Frontal cortex (tissue), 4 donors: ENCODE measurements at places on chromosomes 12 and 14.

GRCh38 chr12:130651188-130651959 lies 64.7 kb downstream of the RIMBP2 start:
- no peak for DNase-seq

GRCh38 chr14:52259434-52259833 lies 8.1 kb upstream of the PTGDR start:
- DNase-seq: no peak

GRCh38 chr12:75774261-75775052 lies 257.1 kb downstream of the PHLDA1 start:
- no peak for DNase-seq

DNA sequence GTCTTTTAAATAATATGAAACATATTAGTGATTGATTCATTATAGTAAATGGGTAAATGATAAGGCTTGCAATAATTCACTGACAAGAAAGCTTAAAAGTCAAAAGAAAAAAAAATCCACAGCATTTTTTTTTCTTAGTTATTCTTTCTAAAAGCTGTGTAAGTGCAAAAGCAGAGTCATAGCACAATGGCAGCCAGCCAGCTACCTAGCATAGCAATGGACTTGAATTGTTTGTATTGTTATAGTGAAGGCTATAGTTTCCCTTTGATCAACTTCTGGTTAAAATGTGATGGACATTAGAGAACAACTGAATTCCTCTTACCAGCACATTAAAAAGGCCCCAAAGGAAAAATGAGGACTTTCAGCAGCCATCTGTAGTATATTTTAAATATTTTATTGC lies 232.1 kb downstream of the NAV3 start:
- no peak for DNase-seq

GRCh38 chr14:31128601-31129526 lies 78.7 kb downstream of the HECTD1 start:
- DNase-seq: no peak

DNA sequence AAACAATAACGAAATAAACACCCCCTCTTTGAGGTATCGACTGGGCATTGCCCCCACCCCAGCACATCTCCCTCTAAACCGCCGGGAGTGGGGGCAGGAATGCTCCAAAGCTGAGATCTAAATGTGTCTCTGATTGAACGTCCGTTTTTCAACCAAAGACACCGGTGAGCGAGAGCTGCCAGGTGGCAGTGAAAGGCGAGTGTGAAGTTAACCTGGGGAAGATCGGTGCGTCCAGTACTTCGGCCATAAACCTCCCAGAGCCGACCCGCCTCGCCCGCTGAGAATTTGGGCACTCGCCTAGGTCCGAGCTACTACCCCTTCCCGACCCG lies 625 bp downstream of the ANGEL1 start:
- no peak for DNase-seq

- no peak for DNase-seq
Observed at GRCh38 chr12:1630827-1631591, 2.0 kb downstream of the WNT5B start.

DNA sequence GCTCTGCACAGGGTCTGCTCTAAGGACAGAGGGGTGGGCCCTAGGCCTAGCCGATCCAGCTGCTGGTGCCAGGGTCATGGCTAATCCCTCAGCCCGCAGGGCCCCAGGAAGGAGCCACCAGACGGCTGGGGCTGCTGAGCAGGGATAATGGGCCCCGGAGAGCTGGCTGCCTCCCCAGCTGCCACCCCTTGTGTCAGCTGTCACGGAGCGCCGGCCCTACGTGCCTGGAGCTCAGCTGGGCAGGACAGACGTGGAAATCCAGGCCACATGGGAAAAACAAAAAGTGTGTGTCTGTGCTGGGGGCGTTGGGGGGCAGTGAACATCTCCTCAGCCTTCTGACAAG lies 36.2 kb downstream of the CHGA start:
- peak; percentile 67 for DNase-seq

GRCh38 chr12:87848248-87848868 lies 180.8 kb downstream of the C12orf50 start:
- peak; percentile 9 for DNase-seq

GRCh38 chr12:27246774-27247173 lies 2.7 kb downstream of the STK38L start:
- no peak for DNase-seq

- no peak for DNase-seq
Observed at GRCh38 chr12:70711831-70712230, 74.6 kb upstream of the PTPRB start.

GRCh38 chr12:45989721-45990467 lies 480 bp downstream of the SCAF11 start:
- peak; percentile 24 for DNase-seq

DNA sequence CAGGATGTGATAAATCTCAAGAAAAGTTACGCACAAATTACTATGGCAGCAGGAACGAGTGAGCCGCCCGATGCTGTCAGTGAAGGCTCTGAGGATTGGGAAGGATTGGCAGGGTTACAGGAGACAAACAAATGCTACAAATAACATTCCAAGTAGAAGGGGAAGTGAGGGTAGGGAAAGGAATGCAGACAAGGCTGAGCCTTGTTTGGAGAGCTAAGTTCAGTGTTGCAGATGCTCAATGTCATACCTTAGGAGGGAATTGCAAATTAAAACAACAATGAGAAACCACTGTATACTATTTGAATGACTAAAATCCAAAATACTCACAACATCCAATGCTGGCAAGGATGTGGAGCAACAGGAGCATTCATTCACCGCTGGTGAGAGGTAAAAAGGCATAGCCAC lies 1.3 kb downstream of the CLEC9A start:
- no peak for DNase-seq

GRCh38 chr12:101877806-101878242 lies 444 bp downstream of the DRAM1 start:
- DNase-seq: no peak

DNA sequence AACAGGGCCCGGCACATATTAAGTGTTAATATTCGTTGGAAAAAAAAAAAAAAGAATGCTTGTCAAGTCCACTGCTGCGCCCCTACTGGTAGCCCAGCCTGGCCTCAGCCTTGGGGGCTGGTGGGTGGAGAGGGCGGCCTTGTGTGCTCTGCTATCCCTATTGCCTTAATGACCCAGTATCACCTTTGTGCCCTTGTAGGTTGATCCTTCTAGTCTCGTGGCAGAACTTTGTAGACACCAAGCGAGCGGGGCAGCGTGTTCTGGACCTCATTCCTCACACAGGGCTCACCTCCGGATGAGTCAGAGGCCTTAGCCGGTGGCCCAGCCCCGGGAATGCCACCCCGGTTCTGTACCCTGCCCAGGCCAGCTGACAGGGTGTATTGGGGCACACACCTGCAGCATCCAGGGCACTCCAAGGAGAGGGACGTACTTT lies 1.8 kb upstream of the RCOR1 start:
- DNase-seq: no peak

- DNase-seq: no peak
Observed at GRCh38 chr12:60335745-60336144, 739.9 kb downstream of the SLC16A7 start.

DNA sequence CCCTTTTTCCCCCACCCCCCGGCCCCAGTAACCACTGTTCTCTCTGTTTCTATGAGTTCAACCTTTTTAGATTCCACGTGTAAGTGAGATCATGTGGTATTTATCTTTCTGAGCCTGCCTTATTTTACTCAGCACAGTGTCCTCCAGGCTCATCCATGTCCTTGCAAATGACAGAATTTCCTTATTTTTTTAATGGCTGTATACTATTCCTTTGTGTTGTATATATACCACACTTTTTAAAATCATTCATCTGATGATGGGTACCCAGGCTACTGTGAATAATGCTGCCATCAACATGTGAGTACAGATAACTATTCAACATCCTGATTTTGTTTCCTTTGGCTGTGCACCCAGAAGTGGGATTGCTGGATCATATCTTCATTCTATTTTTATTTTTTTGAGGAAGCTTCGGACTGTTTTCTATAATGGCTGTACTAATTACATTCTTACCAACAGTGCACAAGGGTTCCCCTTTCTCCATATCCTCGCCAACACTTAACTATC lies 54.7 kb downstream of the DDX51 start:
- DNase-seq: no peak

DNA sequence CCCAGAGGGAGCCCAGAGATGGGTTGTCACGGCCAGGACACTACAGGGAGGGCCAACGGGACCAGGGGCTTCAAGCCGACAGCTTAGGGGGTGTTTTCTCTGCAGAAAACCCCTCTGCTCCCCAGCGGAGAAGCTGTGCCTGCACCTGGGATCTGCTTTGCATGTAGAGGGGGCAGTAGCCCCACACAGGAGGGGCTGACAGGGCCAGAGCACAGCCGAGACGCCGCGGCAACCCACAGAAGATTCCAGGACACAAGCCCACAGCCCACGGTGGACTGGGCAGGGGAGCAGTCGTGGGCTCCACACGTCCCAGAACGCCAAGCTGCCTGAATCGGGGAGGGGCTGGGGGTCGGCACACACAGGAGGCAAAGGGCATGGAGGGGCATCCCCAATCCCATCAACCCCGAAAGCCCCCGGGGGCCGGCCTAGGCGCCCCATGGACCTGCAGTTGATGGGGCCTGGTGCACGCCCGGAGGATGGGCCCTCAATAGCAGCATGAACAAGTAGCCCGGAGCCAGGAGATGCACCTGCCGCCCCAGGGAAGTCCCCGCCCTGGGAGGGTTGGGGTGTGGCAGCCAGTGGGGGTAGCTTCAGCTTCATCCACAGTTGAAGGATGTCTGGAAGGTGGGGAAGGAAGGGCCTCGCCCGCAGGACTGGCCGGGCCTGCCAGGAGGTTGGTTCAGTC lies 30.5 kb upstream of the TMEM179 start:
- no peak for DNase-seq

DNA sequence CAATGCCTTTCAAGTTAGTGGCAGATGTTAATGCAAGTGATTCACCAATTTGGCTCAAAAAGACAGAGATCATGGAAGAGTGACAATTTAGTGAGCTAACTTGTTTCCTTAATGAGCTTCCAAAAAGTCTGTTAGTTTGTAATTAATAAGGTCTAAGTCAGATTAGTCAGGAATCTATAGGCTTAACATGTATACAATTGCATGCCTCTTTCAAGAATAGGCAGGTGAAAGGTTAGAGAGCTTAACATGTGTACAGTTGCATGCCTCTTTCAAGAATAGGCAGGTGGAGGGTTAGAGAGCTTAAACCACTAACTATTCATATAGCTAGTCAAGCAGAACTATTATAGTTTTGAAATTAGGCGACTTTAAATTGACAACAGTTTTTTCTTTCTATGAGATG lies 663.8 kb downstream of the C12orf50 start:
- no peak for DNase-seq

DNA sequence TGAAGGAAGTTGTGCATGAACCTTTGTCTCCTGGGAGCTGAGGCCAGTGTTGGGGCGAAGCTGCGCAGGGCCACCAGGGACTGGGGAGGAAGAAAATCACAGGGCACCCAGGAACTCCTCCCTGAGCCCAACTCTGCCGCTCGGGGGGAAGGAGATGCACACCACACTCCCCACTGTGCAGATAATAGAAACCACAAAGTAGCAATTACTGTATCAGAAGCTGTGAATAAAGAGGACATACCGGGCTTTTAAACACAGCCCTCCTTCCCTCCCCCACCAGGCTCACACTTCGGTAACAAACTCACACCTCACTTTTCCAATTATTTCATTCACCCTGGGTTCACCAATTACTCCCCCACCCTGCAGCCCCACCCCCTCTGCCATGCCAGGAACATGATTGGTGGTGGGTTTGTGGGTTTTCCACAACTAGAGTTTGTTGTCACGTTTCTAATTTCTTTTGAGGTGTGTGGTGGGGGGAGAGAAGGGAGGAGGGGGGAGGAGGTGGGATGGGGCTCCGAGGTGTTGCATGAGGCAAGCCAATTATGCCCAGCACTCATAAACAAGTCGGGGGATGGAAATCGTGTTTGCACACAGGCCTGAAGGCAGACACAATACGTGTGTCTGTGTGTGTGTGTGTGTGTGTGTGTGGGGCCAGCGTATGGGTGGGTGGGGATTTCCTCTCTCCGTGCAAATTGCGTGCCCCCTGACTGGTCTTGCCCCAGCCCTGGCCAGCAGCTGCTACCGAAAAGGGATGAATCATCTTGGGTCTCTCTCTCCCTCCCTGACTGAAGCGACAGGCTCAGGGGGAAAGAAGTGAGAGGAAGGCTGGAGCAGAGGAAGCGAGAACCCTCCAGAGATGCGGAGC lies 103.3 kb downstream of the RBM19 start:
- DNase-seq: no peak

DNA sequence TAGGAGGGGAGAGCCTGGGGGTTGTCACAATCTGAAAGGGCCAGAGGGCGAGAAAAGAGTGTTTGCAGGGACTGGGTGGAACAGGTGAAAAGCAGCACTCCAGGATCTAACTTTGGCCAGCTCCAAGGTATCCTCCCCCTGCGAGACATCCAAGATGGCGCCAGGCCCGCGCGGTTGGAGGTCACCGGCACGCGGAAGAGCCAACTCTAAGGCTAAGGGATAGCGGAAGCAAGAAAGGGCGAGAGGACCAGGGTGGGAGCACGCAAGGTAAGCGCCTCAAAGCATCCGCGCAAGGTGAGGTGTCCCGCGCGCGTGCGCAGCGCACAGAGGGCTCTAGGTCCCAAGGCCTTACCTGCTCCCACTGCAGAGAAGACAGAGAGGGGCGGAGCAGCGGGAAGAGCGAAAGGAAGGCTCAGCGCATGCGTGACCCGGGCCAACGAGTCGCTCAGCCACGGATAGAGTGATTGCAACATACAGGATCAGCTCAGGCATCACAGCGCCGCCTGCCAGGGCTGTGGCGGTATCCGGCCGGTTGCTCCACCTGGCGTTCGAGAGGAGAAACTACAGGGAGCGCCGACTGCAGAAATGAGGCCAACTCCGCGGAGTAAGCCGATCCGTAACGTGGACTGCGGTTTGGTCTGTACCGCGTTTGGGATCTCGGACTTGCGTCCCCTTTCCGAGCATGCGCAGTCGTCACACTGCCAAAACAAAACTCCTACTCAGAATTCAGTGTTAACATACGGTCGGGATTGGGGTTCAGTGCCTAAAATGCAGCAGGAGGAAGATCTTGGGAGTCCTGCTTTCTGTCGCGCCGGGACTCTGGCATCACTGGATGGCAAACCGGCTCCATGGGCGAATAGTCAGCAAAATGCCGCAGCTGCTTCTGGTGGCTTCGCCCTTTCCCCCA lies at the start of gene ATP5MC2:
Gene ATP5MC2, minus strand, starts transcription at position 383 of the 907 bp plus-strand sequence. CDS start 3,469 bp downstream, outside the sequence.
- peak; percentile 85 for DNase-seq

GRCh38 chr12:95836630-95837239 lies 22.0 kb upstream of the SNRPF start:
- DNase-seq: no peak

DNA sequence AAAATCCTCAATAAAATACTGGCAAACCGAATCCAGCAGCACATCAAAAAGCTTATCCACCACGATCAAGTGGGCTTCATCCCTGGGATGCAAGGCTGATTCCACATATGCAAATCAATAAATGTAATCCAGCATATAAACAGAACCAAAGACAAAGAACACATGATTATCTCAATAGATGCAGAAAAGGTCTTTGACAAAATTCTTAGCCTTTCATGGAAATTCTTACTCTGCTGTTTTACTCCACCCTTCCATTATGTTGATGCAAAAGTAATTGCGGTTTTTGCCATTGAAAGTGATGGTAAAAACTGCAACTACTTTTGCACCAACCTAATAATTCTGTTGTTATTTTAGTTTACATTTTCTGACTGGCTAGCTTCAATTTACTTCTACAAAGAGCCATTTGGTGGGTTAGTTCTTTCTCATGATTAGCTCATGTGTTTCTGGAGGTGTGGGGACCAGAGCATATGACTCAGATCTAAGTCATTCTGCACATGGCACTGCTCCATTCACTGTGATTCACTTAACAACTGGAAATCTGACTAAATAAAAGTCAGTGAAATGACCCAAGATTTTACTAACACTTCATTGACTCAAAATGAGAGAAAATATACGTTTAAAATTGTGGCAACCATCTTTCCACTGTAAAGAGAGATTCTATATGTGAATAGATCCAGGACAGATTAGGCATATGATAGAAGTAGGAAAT lies 99.9 kb downstream of the TMTC3 start:
- DNase-seq: no peak
